Stimulated activated CD4-positive, alpha-beta T cell treated with anti-CD3 and anti-CD28 coated beads, Interleukin-15, amount 100 ng/mL, for 48 hours (primary cell): ENCODE measurements at places on chromosomes 4 and X.

DNA sequence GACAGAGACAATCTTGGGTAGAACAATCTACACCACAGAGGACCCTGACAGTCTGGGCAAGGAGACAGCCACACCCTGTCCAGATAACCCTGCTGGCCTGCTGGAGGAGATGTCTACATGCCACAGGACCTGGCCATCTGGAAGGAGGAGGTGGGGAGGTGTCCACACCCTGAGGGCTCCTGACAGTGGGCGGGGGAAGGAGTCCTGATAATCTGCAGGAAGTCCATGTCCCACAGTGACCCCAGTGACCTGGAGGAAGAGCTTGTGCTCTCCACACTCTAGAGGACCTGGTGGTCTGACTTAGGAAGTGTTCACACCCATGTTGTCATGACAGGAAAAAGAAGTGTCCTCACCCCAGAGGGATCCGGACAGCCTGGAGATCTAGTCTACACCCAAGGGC lies 5.5 kb downstream of the SUV39H1 start:
- DNase-seq: no peak

DNA sequence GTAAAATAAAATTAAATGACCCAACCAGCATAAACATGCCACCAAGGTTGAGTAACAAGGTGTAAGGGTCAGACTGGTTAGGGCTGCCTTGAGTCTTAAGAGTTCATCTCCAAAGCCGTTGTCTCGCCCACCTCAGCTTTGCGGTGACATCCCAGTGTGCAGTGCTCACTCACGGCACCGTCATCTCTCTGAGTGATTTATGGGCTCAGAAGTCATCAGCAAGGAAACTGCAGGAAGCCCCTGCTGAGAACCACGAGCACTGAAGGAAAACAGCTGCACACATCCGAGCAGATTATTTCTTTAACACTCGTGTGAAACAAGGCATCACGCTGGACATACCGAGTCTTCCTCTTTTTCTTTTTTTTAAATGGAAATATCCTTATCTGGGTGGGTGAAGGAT lies 411.1 kb downstream of the TRIML1 start:
- DNase-seq: no peak

DNA sequence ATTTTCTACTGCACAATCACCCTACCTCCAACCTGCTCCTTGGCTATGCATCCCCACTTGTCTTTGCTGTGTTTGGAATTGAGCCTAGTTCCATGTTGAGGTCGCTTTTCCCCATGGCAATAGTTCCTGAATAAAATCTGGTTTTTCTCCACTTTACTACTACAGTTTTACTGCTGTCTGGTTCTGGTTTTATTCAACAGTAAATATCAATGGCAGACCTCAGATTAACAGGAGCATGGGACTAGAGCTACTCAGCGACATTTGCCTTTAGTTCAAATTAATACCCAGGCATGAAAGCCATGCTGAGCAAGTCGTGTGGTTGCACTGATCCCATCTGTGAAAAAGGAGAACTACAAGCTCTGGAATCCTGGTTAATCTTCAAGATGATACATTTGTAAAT lies 460.3 kb downstream of the GRXCR1 start:
- DNase-seq: no peak

- DNase-seq: no peak
Observed at GRCh38 chrX:111886678-111887077, 10.7 kb downstream of the TRPC5OS start.

- no peak for DNase-seq
Observed at GRCh38 chrX:3577551-3577950, 135.9 kb downstream of the PRKX start.

DNA sequence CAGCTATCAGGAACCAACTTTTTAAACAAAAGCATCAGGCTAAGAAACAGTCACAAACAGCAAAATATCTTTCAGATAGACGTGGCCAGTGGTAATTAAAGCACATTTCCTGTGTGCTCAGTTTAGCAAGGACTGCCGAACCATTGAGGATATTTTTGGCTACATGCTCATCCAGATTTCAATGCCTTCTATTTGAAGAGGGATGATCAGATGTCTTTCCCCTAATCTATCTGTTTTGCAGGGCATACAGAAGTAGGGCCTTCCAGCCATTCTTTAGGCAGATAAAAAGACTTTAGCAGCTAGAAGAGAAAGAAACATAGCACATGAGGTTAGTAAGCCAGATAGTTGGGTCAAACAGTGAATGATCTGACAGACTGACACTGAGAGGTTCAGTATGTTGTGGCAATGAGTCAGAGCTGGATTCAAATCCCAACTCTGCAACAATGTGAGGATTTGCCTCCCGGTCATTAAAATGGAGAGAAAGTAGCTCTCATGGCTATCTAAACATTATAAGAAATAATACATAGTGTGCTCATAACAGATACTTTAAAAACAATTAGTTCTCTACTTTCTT lies 100.0 kb upstream of the PRKG2 start:
- no peak for DNase-seq

DNA sequence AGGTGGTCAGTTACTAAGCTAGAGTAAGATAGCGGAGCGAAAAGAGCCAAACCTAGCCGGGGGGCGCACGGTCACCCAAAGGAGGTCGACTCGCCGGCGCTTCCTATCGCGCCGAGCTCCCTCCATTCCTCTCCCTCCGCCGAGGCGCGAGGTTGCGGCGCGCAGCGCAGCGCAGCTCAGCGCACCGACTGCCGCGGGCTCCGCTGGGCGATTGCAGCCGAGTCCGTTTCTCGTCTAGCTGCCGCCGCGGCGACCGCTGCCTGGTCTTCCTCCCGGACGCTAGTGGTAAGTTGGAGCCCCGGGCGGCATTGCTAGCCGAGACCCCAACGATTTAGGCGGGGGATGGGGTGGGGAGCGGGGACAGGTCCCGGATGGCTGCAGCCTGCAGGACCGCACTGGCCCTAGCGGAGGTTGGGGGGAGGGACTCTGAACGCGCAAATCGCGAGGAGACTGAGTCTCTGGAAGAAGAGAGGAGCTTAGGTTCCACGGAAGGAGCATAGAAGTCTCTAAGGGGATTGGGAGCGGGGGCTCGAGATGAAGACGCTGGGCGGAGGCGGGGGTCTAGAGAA lies 573 bp downstream of the HTR2C start:
- no peak for DNase-seq

DNA sequence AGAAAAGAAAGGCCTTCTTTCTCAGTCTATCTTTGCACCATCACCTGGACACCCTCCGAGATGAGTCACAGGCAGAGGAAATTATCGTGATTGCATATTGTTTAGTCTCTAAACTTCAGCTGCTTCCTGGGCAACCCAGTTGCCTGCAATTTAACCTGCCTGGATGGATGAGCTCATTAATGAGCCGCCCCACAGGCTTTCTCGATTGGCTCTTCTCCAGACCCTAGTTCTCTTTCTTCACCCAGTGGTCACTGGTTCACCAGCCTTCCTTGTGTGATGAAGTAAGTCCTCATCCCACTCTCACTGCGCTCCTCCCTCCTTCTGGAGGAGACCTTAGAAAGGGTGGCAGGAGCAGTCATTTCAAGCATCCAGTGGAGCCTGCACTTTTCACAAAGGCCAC lies 94.4 kb downstream of the SOWAHB start:
- DNase-seq: no peak

DNA sequence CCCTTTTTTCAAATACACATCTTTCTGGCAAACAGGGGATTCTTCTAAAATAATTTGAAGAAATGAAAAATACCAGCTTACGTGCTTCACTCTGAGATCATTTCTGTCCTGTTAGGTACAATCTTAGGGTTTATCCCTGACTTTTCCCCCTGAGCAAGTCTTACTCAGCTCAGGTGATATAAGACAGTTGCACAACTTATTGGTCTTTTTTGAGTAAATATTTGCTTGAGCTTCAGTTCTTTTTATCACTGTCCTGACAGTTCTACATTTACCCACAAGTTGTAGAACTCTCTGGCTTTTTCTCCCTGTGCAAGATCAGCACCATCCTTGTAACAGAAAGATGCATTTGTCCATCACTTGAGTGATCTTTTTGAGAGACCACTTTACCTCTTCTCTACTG lies 84.9 kb downstream of the MID1IP1 start:
- DNase-seq: no peak

GRCh38 chr4:41734371-41734770 lies 14.2 kb downstream of the PHOX2B start:
- no peak for DNase-seq

- no peak for DNase-seq
Observed at GRCh38 chr4:55721651-55722050, 85.6 kb upstream of the NMU start.

- no peak for DNase-seq
Observed at GRCh38 chr4:101008503-101008902, 338.8 kb downstream of the PPP3CA start.

GRCh38 chrX:119502727-119503483 lies 34.7 kb downstream of the SLC25A5 start:
- DNase-seq: no peak
